Stimulated activated CD8-positive, alpha-beta memory T cell treated with anti-CD3 and anti-CD28 coated beads, Interleukin-4, amount 100 ng/mL, for 1 hour (primary cell): ENCODE measurements at places on chromosomes 1 and 21.

DNA sequence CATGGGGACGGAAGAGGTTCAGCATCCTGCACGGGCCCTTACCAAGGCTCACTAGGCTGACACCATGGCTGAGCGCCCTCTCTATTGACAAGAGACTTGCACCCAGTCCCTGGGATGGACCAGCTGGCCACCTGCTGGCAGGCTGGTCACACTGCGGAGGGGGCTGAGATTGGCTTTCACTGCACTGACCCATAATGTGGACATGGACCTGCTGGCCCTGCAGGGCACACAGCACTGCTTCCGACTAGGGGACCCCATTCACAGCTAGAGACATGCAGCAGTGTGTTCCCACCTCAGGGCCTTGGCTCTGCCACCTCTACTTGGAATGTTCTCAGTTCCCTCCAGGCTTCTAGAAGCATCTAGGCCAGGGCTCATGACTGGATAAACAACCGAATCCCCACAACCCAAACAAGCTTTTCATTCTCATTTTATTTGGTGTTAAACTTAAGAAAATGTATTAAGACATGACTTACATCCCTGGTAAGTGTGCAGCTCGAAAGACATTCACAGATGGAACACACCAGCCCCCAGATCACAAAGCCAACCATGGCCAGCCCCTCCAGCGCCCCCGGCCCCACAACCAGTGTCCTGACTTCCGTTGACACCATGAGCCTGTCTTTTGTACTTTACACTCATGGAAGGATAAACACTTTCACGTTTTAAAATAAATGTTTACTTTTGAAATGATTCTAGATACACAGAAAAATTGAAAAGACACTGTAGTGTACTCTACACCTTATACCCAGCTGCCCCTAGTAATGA is 9.3 kb upstream of the SRARP start:
- DNase-seq = no peak

GRCh38 chr1:117003223-117003875 is 1.8 kb downstream of the CD101 start:
- no peak for DNase-seq

- no peak for DNase-seq
Measured at GRCh38 chr1:187226396-187226795, 397.6 kb downstream of the PLA2G4A start.

GRCh38 chr1:165842671-165843129 is 15.3 kb downstream of the UCK2 start:
- no peak for DNase-seq

- no peak for DNase-seq
Measured at GRCh38 chr1:3651026-3651929, 1.0 kb upstream of the TP73 start.

DNA sequence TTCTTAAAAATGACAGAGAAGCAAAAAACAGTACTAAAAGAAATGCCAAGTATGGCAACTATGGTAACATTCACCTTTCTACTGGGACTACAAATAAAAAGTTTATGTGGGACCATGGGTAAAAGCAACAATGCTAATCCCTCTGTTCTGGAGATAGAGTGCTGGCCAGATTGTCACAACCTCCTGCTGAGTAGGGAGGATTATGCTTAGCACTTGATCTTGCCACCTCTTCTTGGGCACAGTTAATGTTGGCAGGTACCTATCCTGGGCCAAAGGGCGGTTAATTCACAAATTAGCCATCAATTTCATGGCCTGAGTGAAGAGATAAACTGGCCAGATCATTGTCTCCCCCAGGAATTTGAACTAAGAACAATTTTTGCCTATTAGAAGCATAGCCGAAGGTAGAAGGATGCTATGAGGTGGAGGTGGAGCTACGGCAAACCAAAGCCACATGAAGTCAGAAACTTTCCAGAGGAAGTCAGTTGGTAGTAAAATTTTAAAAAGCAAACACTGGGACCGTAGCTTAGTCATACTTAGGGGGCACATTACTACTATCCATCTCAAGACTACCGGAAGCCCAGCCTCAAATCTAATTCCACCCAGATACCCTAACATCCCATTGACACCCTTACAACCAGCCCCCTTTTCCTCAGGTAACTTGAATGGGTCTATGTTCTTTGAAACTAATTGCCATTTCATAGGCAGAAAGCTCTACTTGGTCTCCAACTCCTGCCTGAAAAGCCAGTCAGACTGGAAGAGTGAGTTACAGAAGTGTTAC is 2.7 kb downstream of the SCYL3 start:
- no peak for DNase-seq

DNA sequence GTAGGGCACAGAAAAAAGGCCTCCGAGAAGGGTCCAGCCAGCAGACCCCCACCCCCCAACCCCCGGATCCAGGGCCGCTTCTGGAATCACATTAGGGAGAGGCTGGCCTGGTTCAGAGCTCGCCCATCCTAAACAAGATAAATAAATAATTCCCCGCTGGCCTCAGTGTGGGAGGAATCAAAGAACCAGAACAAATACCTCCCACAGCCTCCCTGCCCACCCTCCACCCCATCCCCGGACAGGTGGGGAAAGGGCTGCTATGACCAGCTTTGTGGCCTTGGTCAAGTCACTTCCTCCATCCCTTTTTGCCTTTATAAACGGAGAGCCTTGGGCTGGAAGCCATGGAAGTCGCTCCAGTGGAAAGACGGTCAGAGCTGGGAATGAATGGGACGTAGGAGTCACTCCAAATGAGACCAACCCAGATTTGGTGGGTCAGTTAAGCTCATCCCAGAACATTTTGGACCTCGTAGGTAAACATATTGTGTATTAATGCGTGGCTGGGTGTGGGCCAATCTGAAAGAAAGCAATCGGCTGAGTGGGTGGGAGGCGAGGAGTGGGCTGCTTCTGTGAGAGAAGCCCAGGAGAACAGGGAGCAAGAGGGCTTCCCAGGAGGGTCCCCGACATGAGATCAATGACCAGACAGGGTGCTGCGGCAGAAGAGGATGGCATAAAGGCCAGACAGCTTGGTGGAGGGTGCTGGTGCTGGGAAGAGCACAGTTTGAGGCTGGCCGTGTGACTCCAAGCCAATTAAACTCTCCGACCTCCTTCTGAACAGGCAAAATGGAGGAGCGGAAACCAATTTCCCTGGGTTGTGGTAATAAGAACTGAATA is 63.3 kb downstream of the MEF2D start:
- DNase-seq = no peak

- DNase-seq = no peak
Measured at GRCh38 chr1:7557301-7557891, 213.7 kb upstream of the VAMP3 start.

DNA sequence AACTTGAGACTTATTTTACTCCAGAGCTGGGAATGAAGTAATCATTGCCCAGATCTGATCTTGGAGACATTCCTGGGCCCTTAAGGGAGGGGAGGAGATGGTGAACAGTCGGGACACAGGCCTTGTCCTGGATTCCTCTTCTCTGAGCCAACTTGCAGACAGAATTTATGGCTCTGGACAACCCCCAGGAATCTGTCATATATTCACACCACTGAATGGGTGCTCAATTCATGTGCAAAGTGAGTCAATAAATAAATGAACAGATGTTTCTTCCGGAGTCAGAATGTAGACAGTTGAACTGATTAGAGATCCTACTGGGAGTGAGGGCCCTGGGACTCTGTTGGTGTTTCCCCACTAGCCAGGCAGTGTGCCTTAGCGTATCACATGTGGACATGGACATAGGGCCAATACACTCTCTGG is 2.6 kb downstream of the TUFT1 start:
- no peak for DNase-seq

DNA sequence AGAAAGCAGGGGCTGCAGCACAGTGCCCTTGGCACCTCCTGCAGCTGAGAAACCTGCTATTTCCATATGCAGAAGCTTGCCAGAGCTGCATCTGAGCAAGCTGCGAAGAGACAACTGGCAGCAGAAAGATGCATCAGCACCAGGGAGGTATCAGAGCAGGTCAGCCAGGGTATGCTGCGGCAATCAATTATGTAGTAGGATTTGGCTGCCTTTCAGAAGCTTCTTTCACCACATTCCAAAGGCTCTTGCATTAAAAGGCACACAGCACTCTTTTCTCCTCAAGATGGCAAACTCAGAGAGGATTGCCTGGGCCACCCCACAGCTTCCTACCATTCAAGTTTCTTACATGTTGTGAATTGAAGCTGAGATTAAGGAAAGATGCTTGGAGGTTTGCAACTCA is 47.6 kb upstream of the RAP1A start:
- DNase-seq = no peak

DNA sequence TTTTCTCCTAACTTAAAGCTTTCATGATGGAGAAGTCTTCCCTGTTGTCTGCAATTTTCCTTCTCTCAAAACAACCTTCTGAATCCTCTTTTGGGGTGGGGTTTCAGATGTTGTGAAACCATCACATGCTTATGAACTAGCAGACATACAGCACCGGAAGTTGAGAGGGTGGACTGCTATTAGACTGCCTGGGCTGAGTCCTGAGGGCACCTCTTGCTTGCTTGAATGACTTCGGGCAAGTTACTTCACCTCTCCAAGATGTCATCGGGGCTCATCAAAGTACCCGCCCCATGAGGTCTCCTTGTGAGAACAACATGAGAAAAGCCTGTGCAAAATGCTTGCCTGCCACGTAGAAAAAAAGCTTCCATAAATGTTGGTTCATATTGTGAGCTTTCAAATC is 89.6 kb downstream of the CCDC185 start:
- no peak for DNase-seq

DNA sequence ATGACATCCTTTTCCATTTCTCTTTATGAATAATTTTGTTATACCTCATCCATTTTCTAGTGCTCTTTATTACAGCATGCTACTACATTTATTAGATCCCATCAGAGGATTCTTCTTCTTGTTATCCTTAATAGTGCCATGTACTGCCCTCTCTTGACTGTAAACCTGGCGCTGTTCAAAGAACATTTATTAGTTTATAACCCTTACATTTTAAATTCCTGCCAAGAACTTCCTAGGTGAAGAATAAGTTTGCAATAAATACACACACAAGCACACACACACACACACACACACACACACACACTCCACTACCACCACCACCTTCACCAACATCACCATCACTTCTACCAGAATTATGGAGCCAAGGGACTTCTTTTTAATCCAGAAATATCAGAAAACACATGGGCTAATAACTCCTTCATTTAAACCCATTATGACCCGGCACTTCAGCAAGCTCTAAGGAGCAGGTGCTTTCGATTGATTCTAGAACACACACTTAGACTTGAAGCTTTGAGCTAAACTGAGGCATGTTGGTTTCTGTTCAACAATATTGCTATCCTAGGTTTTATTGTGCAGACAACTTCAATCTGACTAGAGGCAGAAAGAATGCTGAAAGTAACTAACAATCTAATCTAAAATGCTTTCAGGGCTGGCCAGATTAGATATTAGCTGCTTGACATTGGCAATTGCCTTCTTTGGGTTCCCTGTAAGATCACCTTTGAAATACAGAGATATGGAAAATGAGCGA is 556.8 kb downstream of the LMO4 start:
- no peak for DNase-seq

- DNase-seq = no peak
Measured at GRCh38 chr1:217393896-217394295, 237.0 kb downstream of the GPATCH2 start.

DNA sequence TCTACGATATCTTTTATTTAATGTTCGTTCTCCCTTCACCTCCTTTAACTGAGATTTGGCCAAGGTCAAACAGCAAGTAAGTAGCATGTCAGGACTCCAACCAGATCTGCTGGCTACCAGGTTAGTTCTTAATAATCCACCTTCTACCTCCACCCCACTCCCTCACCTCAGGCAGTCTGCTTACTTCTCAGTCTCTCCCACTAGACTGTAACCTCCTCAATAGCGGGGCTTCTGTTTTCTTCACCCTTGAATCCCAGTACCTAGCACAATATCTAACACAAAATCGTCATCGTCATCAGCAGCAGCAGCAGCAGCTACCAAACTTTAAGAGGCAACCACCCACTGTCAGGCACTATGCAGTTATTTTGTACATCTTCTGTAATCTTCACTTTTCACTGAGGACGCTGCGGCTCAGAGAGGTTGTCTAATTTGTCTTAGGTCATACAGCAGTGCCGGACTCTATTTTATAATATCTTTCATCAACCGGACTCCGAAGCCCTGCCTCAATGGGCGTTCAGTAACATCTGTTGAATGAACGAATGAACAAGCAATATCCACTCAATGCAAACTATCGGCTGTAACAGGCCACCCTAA is 859 bp upstream of the MAGI3 start:
- DNase-seq = no peak

GRCh38 chr1:225697428-225697827 is 44.5 kb upstream of the ENAH start:
- no peak for DNase-seq

DNA sequence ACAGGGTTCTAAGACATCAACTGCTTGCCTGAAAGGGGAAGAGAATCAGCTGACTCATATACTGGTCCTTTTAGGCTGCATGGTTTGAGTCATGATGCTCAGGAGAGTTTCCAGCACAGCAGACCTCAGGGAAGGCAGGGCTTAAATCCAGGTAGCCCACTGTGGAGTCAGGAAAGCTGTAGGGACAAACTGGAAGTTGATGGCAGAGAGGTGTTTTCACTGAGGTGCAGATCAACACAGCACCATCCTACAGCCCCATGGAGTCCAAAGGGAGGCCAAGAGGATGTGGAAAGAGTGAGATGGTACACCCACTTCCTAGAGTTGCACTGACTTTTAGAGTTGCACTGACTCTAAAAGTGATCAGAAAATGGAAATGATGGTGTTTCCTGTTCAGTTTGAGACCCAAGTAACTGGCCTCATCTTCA is 252.4 kb upstream of the DUSP10 start:
- DNase-seq = no peak

- DNase-seq = no peak
Measured at GRCh38 chr1:205642679-205643307, 11.0 kb upstream of the ELK4 start.

- no peak for DNase-seq
Measured at GRCh38 chr1:201774983-201775344, 54.0 kb upstream of the IPO9 start.

- no peak for DNase-seq
Measured at GRCh38 chr1:171910786-171911185, 69.5 kb downstream of the DNM3 start.

DNA sequence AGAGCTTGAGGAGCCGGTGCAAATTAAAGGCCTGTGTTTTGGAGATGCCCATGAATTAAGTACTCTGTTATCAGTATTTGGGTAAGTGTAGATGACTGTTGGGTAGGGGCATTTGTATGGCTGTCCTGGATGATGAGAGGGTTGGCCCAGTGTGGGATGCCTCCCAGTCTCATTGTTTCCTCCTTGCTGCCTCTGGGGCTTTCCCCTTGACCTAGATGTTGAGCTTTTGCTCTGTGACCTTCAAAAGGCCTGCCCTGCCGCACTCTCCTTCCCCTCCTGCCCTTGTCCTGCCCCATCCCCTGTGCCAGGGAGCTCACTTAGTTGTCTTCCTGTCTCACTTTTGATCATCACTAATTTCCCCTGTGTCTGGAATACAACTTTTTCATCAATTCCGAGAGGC is 10.0 kb downstream of the GALNT2 start:
- no peak for DNase-seq

- DNase-seq = no peak
Measured at GRCh38 chr1:61428146-61428545, 296.8 kb downstream of the TM2D1 start.

DNA sequence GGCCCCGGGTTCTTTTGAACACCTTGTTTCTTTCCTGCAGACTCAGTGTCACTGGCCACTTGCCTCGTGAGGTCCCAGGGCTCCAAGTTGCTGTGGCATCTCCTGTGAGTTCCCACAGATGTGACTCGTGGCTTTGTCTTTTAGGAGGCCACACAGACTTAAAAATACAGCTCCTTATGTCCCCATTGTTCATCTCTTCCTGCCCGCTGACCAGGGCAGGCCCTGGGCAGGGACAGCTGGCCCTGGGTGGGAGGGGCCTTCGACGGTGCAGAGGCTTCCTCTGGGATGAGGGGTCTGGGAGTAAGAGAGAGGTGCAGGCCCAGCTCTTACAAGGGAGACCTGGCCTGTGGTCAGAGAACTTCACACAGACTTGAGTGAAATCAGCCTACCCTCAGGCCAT is 15.6 kb downstream of the LDLRAP1 start:
- DNase-seq = no peak
